ENCODE measurements at places on chromosomes 7 and 10. TPM values are rescaled to one million over a fixed set of nuclear protein-coding genes. Genes with fewer than 3 reads are reported as not detected.

GRCh38 chr7:76364198-76364584 lies 5.4 kb upstream of the YWHAG start:
- DNase-seq: peak; percentile 66

DNA sequence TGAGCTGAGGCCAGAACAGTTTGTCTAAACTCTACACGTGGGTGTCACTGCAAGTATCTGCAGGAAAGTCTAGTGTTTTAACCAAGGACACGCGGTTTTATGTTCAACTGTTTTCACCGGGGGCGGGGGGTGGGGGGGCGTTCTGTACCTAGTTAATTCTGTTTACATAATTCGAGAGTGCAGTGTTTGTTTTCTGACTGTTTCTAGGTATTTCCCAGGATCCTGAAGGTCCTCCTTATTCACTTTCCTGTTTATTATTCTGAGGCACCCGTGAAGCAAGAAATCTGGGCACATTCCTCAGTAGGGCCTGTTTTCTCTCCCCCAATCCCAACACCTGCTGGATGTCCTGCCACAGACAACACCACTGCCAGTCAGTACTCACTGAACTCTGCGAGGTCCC lies 7.6 kb downstream of the LOXL4 start:
- no peak for DNase-seq

- DNase-seq: no peak
Observed at GRCh38 chr7:156347132-156347531, 293.4 kb upstream of the RNF32 start.

- DNase-seq: no peak
Observed at GRCh38 chr7:30799976-30800661, 28.9 kb downstream of the MINDY4 start.

DNA sequence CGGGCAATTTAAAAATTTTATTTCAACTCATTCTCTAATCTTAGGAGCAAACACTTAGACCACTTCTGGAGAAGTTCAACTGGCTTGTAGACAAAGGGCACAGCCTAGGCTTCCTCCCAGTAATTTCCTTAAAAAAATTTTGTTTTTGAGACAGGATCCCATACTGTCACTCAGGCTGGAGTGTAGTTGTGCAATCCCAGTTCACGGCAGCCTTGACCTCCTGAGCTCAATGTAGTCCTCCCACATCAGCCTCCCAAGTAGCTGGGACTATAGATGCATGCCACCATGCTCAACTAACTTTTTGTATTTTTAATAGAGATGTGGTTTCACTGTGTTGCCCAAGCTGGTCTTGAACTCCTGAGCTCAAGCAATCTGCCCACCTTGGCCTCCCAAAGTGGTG lies 38.4 kb downstream of the BAMBI start:
- DNase-seq: no peak

DNA sequence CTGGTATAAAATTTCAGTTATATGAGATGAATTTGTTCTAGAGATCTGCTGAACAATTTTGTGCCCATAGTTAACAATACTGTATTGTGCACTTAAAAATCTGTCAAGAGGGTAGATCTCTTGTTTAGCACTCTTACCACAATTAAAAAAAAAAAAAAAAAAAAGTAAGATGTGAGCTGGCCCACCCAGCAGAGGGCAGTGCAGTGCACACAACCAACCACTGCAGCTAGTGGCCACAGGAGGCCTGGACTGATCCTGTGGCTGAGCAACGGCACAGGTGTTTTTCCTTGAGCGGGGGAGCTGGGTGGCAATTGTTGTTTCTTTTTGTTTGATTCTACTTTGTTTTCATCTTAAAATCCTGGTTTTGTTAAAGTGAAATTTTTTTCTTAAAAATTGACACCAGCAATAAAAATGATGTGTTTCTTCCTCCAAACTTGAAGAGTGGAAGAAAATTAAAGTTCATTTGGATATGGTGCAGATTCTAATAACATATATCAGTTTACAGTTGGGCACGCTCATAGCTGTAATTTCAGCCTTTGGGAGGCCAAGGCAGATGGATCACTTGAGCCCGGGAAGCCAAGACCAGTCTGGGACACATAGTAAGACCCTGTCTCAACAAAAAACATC lies 171.1 kb upstream of the TBX20 start:
- DNase-seq: peak; percentile 59

DNA sequence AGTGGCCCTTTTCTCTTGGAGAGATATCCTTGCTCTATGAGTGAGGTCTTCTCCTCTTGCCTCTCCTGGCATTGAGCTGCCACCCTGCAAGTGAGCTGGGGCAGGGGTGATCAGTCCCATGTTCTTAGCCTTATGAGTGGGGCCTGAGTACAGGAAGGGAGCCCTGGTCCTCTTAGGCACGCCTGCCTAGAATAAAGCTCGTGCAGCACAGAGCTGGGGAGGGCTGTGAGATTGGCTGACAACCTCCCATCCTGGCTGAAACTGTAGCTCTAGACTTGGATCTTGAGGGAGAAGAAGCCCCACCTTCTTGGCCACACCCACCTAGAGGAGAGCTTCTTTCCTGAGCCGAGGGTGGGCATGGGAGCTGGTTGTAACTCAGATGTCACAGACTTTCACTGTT lies 305.0 kb upstream of the ZNF32 start:
- no peak for DNase-seq

GRCh38 chr7:77778535-77778934 lies 19.7 kb downstream of the TMEM60 start:
- no peak for DNase-seq

GRCh38 chr10:33327751-33328150 lies 6.7 kb downstream of the NRP1 start:
- no peak for DNase-seq

- DNase-seq: no peak
Observed at GRCh38 chr7:32218154-32218467, 147.9 kb upstream of the PDE1C start.

DNA sequence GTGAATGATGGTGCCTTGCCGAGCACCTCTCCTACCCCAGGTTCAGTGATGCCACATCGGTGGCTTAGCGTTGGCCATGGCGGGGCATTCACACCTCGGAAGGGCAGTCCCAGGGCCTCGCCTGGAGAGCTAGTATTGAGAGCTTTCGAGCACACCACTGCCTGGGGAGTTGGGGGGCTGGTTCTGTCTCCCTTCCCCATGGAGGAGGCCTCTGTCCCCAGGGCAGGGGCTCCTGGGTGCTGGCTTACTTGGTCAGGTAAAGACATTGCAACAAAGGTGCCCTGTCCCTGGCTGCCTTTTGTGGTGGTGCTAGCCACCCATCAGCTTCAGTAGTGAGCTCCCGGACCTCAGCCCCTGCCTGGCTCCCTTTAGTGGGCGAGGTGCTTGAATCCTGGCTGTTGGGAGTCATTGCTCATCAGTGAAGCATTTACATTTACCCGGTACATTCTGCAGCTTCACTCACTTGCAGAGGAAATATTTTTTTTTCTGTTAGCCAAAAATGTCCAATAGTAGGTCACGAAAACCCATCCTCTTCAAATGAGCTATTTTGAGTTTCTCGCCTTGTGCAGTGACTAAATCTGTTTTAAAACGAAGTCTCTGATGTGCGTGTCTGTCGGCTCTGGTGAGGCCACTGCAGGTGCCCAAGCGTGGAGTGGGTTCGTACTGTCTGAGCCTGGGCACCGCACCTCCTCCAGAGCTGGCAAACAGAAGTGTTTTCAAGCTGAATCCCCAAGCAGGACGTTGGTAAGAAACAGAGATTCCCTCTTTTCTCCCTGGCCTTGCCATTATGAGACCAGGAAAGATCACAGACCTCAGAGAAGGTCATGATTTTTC lies 95.5 kb downstream of the INPP5A start:
- no peak for DNase-seq

- DNase-seq: no peak
Observed at GRCh38 chr10:126663328-126663727, 7.2 kb downstream of the C10orf90 start.

- peak; percentile 8 for DNase-seq
Observed at GRCh38 chr10:63628526-63629362, 107.5 kb downstream of the REEP3 start.

GRCh38 chr7:98249106-98249505 lies 2.9 kb downstream of the TECPR1 start:
- DNase-seq: no peak

DNA sequence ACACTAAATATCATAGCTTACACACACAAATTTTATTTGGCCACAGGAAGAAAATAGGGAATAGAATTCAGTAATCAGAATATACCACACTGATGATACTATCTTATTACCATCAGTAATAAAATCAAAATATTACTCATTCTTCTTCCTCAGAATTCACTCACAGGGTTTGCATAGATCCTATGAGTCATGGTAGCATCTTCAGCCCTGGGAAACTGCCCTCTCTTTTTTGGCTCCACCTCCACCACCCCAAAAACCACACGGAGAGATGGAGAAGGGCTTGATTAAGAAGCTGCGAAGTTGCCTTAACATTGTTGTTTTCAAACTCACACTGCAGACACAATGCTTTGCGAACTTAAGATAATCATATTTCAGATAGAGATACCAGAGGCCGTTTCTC lies 154.1 kb upstream of the AHR start:
- DNase-seq: peak; percentile 12

- no peak for DNase-seq
Observed at GRCh38 chr10:92695679-92696605, 6.2 kb downstream of the HHEX start.

- no peak for DNase-seq
Observed at GRCh38 chr7:131557652-131558385, 1.4 kb upstream of the PODXL start.

DNA sequence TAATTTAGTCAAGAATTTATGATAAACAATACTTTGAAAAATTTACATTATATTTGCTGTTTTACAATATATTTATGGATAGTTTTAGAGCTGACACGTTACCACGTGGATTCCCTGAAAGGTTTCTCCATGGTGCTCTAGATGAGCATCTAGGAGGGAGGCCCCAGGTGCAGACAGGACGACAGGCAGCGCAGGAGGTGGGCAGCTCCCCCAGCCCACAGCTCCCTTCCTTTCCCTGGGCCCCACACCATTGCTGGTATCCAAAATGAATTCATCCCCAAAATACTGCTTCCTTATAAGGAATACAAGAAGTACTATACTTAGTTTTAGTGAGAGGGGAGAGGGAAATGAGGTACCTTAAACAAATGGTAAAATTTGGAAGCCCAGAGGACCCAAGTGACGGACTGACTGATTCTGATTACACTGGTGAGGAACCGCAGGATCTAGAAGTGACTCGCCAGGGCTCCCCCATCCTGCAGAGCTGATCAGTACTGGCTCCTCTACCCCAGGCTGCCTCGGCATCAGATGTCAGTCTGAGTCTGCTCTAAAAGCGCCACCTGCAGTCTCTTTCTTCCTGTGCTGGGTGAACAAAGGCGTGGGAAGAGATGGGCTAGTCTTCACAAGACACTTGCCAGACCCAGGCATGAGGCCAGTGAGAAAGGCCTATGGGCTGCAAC lies 89.2 kb downstream of the DLG5 start:
- no peak for DNase-seq

The PPP1R17 gene
- total RNA-seq: not detected

The GIMAP5 gene
- total RNA-seq: not detected

The PALD1 gene
- 5.2 TPM for total RNA-seq

The ANKRD16 gene
- total RNA-seq: 12.2 TPM

The MEIG1 gene
- total RNA-seq: 4.1 TPM

The CYREN gene
- total RNA-seq: 70.5 TPM

The AKR1C2 gene
- total RNA-seq: 1,997 TPM

The RBM33 gene
- total RNA-seq: 113 TPM

The CARD11 gene
- 63.3 TPM for total RNA-seq

Measured in PC-9 (cell line).